Spinal cord (tissue), 10 donors: ENCODE measurements at places on chromosomes 2 and 18. TPM values are rescaled to one million over a fixed set of nuclear protein-coding genes. Genes with fewer than 3 reads are reported as not detected.

GPC1 gene
- total RNA-seq: 27.2 TPM

DNA sequence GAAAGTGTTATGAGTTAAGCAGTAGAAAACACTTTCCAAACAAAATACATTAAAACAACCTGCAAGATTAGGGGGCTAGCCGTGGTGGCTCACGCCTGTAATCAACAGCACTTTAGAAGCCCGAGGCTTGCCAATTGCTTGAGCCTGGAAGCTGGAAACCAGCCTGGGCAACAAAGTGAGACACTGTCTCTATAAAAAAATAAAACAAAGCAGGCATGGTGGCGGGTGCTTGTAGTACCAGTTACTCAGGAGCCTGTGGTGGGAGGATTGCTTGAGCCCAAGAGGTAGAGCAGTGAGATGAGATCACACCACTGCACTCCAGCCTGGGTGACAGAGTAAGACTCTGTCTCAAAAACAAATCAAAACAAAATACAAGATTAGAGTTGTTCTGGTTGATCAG, 208.3 kb downstream of the ERBB4 start:
- H3K4me3 ChIP-seq: no peak overlapping the region
- H3K4me1 ChIP-seq: no peaks in the 10 kb centered on the region
- H3K36me3 ChIP-seq: no peaks in the 10 kb centered on the region
- DNase-seq: no peak
- no peak overlapping the region for H3K27ac ChIP-seq
- no peaks in the 10 kb centered on the region for H3K27me3 ChIP-seq

MROH2A gene
- total RNA-seq: under 0.01 TPM

DNA sequence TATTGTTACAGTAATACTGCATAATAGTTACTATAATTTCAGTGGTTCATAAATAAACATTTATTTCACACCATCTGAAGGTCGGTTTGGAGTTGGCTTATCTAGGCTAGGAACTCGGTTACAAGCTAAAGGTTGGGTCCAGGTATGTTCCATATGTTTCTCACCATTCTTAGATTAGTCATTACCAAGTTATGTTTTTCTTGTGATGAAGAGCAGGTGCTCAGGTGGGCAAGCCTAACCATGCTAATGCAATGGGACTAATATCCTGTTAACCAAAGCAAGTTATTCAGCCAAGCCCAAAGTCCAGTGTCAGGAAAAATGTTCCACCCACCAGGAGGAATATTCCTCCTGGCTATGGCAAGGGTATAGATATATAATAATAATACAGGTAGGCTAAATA, 93.2 kb downstream of the CPO start:
- no peaks in the 10 kb centered on the region for H3K36me3 ChIP-seq
- no peak for DNase-seq
- no peaks in the 10 kb centered on the region for H3K27me3 ChIP-seq
- H3K4me1 ChIP-seq: no peaks in the 10 kb centered on the region

DNA sequence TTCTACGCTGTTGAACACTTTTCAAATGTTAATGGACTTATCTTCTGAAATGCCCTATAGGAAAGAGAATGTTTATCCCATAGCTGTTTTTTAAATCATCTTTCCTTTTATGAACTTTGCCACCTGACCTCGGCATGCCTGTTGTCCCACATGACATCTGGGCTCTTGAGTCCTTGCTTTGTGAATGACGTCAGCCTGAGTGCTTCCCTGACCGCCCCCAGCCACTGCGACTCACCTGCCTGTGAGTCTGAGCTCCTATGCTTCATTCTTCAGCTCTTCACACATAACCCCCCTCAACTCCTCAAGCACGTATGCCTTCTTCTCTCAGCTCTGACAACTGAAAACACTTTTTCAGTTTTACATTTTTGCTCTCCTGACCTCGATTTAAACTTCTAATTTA, 166.8 kb downstream of the DCDC2C start:
- H3K36me3 ChIP-seq: no peaks in the 10 kb centered on the region
- no peak for DNase-seq
- H3K27me3 ChIP-seq: no peaks in the 10 kb centered on the region
- no peak overlapping the region for H3K4me3 ChIP-seq
- no peak overlapping the region for H3K27ac ChIP-seq

PRKAG3 gene
- 0.06 TPM for total RNA-seq

ARL6IP6 gene
- total RNA-seq: 28.5 TPM

DNA sequence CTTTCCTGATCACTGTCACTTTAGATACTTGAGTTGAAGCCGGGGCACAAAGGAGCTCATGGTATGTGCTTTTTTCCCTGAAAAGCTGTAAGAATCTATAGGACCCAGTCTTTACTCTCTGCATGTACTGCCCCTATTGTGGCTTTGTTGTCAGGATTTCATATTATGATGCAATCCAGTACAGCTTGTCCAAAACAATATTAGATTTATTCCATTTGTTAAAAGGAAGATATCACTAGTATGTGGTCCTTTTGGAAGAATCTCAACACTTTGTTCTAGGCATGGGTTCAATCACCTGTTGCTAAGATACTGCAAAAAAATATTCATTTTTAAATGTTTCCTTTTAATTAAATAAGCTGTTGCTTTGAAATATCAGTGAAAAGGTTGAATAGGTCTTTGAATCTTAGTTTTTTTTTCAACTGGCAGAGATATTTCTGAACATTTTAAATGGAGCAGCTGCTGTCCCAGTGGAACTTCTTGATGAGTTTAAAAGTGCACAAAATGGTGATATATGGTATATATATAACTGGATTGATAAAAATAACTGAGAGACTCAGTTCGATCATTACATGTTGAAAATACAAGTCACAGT, 256.6 kb upstream of the NT5C1B start:
- no peaks in the 10 kb centered on the region for H3K27me3 ChIP-seq
- no peaks in the 10 kb centered on the region for H3K4me1 ChIP-seq
- H3K4me3 ChIP-seq: no peak overlapping the region
- H3K27ac ChIP-seq: no peak overlapping the region
- H3K36me3 ChIP-seq: no peaks in the 10 kb centered on the region
- DNase-seq: no peak

SLC4A3 gene
- total RNA-seq: 18.7 TPM
